ENCODE measurements at places on chromosomes 4 and X. TPM values are rescaled to one million over a fixed set of nuclear protein-coding genes. Genes with fewer than 3 reads are reported as not detected.
A peak's percentile ranks its signal among the peaks of the same experiment; 100 is the strongest.

- no peak for DNase-seq
These were observed 763 bp upstream of the PRRG1 start for GRCh38 chrX:37348231-37348970.

DNA sequence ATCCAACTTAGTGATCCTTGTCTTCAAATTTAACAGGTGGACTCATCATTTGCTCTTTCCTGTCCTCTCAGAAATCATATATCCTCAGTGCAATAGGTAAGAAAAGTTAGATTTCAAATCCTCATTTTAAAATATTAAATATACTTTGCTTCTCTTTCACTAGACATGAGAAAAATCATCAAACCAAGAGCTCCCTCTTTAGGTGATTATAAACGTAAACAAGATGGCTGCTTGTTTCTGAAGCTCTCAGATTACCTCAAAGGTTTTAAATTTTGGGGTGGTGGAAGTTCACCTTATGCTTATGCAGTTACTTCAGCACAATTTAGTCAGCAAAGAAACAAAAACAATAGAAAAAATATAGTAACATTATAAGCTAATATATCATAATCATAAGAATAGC lies 27.3 kb downstream of the CSN3 start:
- DNase-seq, result no peak

- DNase-seq, result no peak
These were observed 1038.4 kb upstream of the PABPC4L start for GRCh38 chr4:135239964-135240363.

The NUDT10 gene
- total RNA-seq, result 0.51 TPM

DNA sequence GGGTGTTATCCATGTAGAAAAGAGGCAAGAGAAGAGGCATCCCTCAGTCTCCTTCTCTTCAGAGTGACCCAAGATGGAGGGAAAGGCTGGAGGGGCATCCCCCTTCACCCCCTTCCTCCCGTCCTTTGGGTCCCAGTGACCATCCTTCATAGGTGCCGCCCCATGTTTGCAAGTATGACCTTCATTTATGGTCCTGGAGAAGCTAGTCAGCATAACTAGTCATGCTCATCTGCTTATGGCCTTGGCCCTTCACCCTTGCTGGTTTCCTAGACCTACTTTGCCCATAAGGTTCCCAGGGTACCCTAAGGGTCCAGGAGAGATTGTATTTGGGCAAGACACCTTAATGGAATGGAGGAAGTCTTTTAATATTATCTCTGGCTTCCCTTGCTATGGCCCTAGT lies 46.7 kb downstream of the HMGB2 start:
- no peak for DNase-seq

- no peak for DNase-seq
These were observed 814.8 kb upstream of the GRID2 start for GRCh38 chr4:91488946-91489345.

The MAGEB17 gene
- not detected for total RNA-seq

DNA sequence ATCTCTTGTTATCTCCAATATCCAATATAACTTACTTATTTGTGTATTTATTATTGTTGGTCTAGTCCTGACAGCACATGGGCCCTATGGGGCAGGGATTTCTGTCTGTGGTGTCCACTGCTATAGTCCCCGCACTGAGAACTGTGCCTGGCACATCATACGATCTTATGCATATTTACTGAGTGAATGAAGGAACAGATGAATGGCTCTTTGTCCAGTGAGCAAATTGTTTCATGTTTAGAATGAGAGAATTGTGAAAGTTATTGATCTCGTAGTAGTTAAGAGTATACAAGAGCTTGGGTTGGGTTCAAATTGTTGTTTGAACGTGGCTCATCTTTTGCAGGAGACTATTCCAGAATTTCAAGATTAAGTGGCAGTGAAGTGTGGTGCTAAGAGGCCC lies 96.1 kb upstream of the SLC34A2 start:
- no peak for DNase-seq

DNA sequence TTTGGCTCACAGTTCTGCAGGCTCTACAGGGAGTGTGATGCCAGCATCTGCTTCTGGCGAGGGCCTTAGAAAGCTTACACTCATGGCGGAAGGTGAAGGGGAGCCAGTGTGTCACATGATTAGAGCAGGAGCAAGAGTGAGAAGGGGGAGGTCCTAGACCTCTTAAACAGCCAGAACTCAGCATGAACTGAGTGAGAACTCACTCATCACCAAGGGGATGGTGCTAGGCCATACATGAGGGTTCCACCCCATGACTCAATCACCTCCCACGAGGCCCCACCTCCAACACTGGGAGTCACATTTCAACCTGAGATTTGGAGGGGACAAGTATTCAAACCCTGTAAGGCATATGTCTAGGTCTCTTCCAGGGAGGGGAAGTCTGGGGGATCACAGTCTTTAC lies 33.4 kb downstream of the SPRY1 start:
- peak; percentile 52 for DNase-seq

GRCh38 chr4:156186111-156186510 lies 232.4 kb upstream of the CTSO start:
- DNase-seq, result no peak

DNA sequence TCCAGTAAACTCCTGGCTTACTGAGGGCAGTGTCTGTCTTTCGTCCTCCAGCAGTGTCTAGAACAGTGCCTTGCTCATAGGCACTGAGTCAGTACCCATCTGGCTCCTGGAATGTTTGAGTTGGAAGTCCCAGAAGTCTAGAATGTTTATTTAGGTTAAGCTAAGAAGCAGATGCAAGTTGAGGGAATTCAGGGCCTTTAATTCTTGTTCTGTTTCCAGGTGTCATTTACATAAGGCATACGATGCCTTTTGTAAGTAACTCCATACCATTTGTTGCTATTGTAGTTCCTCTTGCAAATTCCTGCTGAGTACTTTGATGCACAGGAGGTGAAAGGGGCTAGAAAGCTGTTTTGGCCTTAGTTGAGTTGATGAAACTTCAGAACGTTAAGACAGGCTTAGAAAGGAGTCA lies 22.2 kb downstream of the ARHGAP10 start:
- no peak for DNase-seq

DNA sequence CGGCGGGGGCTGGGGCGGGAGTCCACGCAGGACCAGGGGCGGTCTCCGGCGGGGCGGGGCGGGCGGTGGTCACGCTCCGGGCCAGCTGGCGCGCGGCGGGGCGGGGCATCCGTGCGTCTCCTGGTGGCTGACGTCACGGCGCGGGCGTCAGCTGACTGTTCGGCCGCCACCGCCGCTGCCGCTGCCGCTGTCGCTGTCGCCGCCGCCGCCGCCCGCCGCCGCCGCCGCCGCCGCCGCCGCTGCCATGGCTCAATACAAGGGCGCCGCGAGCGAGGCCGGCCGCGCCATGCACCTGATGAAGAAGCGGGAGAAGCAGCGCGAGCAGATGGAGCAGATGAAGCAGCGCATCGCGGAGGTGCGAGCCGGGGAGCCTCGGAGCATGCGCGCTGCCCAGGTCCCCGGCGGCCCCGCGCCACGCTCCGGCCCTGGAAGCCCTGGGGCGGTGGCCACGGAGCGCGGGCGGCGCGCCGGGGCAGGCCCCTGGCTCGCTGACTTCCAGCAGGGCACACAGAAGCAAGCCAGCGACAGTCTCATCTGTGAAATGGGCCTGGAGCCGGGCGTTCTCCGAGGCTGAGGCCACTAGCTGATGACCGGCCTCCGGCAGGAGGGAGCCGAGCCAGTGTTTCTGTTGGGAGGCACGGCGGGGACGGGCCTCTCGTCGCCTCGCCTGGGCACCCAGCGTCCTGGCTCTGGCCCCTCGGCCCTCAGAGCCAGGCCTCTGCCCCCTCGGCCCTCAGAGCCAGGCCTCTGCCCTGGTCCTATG lies at the start of gene FAM50A:
FAM50A (plus strand) TSS at position 150 of the 763 bp plus-strand sequence; CDS start at position 245, 95 bp downstream.
- DNase-seq, result peak; percentile 93

Measured in activated CD4-positive, alpha-beta T cell treated with anti-CD3 and anti-CD28 coated beads, Interleukin-2, amount 10 ng/mL, durations not matched to agents 24 days and 14 days (primary cell).